ENCODE measurements at places on chromosomes 6 and 20.

- no peak for DNase-seq
Measured at GRCh38 chr20:63130658-63131577, 85.0 kb downstream of the YTHDF1 start.

GRCh38 chr6:34457382-34457741 is 8.5 kb upstream of the PACSIN1 start:
- DNase-seq = no peak

DNA sequence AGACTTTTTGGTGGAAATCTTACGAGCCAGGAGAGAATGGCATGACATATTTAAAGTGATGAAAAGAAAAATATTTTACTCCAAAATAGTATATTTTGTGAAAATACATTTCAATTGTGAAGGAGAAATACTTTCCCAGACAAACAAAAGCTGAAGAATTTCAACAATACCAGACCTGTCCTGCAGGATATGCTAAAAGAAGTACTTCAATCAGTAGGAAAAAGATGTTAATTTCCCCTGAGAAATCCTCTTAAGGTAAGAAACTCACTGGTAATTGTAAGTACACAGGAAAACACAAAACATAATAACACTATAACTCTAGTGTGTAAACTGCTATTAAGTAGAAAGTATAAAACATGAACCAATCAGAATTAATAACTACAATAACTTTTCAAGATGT is 341.8 kb upstream of the GJE1 start:
- DNase-seq = no peak

- no peak for DNase-seq
Measured at GRCh38 chr20:48609491-48609978, 218.3 kb downstream of the PREX1 start.

DNA sequence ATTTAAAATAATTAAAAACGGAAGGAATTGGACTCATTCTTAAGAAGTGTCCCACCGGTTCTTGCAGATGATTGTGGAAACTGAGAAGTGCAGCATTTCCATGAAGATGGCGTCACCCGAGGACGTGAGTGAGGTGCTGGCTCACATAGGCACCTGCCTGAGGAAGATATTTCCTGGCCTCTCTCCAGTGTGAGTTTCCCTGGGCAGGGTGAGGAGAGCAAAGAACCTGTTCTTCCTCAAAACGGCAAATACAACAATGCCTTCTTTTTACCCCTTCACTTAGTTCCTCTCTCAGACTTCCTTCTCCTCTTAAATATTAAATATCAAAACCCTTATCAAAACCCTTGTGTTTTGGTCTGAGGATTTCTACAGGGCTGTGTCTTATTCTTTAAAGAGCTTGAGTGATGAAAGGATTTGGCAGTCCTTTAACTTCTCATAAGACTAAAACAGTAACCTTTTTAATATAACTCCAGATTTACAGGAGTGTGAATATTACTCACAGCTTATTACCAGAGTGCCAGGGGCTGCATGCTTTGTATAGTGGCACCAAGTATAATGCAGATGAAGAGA is 156.3 kb downstream of the CARMIL1 start:
- no peak for DNase-seq

DNA sequence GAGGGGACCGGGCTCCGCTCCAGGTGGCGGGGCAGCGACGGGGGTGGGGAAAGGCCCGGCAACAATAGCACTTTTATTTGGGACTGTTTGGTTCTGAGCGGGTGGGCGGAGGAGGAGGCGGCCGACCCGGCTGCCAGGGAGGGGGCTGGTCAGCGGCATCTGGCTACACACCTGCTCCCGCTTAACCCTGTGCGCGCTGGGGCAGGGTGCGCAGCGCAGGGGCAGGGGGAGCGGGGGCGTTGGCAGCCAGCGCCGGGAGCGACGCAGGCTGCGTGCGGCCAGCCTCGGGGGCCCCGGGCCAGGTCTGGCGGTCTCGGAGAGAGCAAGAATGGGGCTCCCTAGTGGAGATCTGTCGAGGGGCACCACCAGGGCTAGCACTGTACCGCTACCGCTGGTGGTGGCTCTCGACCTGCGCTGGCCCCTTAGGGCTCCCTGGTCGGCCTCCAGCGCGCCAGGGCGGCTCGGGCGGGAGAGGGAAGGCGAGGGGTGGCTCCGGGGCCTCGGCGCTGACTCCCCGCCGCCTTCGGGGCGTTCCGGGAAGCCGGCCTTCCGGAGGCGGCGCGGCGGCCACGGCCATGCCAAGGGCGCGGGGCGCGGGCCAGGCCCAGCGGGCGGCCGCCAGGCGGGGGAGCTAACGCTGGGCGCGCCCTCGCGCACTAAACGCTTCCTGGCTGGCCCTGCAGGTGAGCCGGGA is 92.4 kb downstream of the NCR2 start:
- no peak for DNase-seq

DNA sequence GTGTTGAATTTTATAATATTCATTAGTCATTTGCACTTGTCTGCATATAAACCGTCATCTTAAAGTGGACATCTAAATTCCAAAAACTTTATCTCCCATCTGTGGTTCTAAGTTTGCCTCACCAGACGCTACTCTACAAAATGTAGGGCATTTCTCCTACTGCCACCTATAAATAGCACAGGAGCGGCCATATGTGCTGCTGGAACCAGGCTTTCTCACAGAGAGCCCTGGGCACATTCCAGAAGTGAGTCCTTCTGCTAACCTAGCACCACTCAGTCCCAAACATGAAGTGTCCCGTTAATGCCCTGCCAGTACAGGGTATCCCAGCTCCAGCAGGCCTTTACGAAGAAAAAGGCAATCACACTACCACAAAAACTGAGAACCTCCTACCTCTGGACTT is 153.7 kb downstream of the TMEM242 start:
- DNase-seq = no peak
